Activated CD4-positive, alpha-beta T cell treated with anti-CD3 and anti-CD28 coated beads for 4 hours (primary cell): ENCODE measurements at places on chromosomes 11 and 22.

DNA sequence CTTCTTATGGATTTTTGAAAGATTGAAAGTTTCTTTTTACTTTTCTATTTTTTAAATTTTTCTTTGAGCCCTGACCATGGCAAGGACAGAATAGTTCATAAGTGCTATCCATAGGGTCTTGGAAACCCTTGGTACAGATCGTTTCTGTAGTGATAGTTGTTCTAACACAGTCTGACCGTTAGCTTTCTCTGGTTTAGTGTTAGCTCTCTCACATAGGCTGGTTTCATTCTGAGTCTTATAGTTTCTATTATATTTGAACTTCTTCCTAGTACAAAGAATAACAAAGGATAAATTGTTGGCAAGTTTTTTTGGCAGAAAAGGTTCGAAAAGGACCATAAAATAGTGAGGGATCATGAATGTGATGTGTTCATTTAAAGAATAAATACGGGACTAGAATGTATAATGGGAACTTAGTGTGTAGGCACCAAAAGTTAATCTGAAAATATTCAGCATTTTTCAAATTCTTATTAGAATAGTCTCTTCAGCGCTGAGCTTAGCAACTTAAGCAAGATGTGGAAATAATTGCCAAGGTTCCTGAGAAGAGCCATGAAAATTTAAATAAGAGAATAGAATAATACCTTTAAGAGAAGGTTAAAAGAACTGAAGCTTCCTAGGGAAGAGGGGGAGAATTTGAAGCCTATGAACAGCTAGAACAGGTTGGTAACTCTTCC, 24.1 kb downstream of the FDX1 start:
- DNase-seq = no peak

DNA sequence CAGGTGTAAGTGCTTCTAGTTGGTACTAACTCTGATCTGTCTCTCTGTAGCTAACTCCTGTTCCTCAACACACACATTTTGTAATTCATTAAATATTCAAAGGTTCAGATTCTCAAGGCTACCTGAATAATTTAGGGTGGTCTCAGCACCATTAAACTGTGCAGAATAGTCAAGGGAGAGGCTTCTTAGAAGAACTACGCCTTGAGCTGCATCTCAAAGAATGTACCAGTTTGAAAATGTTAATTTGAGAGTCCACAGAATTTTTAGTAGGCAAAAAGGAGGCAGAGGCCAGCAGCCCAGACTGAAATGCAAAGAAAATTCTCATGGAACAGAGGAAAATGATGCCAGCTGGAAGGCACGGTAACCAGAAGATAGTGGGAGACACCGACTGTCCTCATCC, 72.2 kb downstream of the GAB2 start:
- no peak for DNase-seq

DNA sequence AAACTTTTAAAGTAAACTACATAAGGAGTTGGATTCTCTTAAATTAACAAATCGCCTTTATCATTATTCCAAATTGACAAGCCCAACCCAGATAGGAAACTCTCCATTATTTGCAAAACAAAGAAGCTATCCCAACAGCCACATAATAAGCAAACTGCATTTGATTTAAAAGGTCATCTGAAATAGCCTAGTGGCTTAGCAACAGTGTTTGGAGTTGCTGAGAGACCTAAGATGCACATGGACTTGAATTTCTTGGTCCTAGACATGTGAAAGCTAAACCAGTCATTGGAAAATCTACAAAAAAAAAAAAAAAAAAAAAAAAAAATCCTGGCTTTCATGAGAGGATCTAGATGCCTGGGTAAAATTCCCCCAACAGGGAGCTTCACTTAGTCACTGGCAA, 69.5 kb downstream of the PRCP start:
- no peak for DNase-seq

DNA sequence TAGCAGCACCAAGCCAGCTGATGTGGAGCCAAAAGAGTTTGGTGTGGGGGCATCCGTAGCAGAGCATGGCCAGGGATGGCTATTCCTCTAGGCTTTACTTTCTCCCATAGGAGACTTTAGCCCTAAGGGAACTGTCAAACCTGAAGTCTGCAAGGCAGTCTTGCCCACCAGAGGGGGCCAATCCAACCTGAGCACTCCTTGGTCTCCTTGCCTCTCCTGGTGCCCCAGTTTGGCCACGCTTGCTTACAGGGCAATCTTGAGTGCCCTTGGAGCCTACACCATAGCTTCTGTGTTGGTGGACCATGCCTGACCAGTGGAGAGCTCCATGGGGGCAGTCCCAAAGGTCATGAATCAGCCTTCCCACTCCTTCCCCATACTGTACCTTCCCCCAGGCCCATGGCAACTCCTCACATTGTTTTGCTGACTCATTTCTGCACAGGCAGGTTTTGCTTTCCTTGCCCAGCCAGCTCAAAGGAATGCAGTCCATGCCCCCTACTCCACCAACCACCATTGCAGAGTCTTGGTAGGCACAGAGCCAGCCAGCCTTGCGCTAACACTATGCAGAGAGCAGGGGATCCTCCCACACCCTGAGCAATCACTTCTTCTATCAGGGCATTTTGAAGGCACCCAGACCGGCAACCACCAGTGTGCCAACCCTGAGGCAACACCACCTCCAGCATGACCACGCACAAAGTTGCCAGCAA, 1421.2 kb upstream of the RAG2 start:
- no peak for DNase-seq

GRCh38 chr11:119263352-119263940, 53.5 kb downstream of the MCAM start:
- DNase-seq = no peak

- DNase-seq = no peak
Measured at GRCh38 chr11:23789938-23790371, 706.9 kb upstream of the LUZP2 start.

GRCh38 chr11:61168042-61168688, 6.9 kb upstream of the VPS37C start:
- DNase-seq = no peak

- DNase-seq = no peak
Measured at GRCh38 chr22:38264322-38264843, 8.4 kb downstream of the TMEM184B start.
